ENCODE measurements at places on chromosomes 4 and X. TPM values are rescaled to one million over a fixed set of nuclear protein-coding genes. Genes with fewer than 3 reads are reported as not detected.

Gene EVC
- total RNA-seq: 12.5 TPM

Gene ATP6AP2
- 151 TPM for total RNA-seq

Gene TEX13D
- not detected for total RNA-seq

Gene WDR17
- total RNA-seq: 2.2 TPM

Gene BMPR1B
- total RNA-seq: 7.7 TPM

Gene TMEM129
- total RNA-seq: 29.1 TPM

Gene EFNB1
- 8.7 TPM for total RNA-seq

Gene LEF1
- total RNA-seq: not detected

Measured in A549 treated with ZK216348 at 1 μM for 4 hours (cell line).